Activated CD4-positive, CD25-positive, alpha-beta regulatory T cell treated with anti-CD3 and anti-CD28 coated beads, Interleukin-2, amount 50 U/mL, for 16 hours (primary cell): ENCODE measurements at places on chromosomes 6 and 20.

- DNase-seq, result no peak
Measured at GRCh38 chr20:41011551-41012067, 17.0 kb upstream of the TOP1 start.

- no peak for DNase-seq
Measured at GRCh38 chr6:157685596-157686280, 137.3 kb upstream of the SNX9 start.

GRCh38 chr20:22974354-22974753 lies 60.8 kb upstream of the SSTR4 start:
- no peak for DNase-seq

DNA sequence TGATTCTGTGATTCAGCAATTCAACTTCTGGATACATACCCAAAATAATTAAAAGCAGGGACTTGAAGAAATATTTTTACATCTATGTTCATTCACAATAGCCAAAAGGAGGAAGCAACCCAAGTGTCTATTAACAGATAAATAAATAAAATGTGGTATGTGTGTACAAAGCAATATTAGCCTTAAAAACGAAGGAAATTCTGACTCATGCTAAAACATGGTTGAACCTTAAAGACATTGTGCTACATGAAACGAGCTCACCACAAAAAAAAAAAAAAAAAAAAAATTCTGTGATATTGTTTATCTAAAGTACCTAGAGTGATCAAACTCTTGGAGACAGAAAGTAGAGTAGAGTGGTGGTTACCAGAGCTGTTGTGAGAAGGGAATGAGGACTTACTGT lies 54.8 kb upstream of the TFAP2D start:
- DNase-seq, result no peak

- no peak for DNase-seq
Measured at GRCh38 chr6:151216804-151217203, 23.0 kb upstream of the AKAP12 start.

- DNase-seq, result no peak
Measured at GRCh38 chr6:144633886-144634285, 348.8 kb downstream of the UTRN start.

GRCh38 chr20:37295001-37295400 lies 5.5 kb downstream of the MANBAL start:
- no peak for DNase-seq

DNA sequence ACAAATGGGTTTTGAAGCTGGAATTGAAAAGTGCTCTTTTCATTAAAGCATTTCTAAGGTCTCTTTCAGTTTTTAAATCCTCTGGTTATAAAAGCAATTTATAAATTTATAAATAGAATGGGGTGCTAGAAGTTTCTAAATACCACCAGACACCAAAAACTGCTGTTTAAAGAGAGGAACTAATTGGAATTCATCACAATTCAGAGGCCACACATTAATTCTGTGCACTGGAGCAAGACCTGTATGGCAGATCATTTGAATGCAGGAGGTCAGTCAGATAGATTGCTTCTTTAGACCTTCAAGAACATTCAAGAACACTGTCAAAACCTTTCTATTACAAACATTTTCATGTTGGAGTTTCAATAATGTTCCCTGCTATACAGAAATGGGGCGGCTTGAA lies 55.1 kb downstream of the ALDH8A1 start:
- no peak for DNase-seq
